ENCODE measurements at places on chromosomes 13 and 19. TPM values are rescaled to one million over a fixed set of nuclear protein-coding genes. Genes with fewer than 3 reads are reported as not detected.
A peak's percentile ranks its signal among the peaks of the same experiment; 100 is the strongest.

DNA sequence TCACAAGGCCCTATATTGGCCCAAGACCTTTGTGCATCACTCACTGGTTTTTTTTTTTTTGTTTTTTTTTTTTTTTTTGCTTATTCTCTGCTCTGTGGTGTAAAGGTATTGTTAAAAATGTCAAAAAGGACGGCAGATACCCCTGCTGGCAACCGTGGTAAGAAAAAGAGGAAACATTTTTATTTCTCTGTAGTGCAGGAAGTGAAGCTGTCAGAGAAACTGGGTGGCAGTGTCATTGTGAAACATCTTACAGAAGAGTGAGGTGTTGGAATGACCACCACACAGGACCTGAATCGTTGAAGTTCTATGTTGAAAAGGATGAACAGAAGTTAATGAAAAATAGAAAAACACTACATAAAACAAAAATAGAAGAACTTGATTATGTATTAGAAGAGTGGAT, 346.4 kb downstream of the FGF9 start:
- H3K4me3 ChIP-seq: no peak overlapping the region
- peaks cover 11% of the 10 kb centered on the region for H3K4me1 ChIP-seq
- no peaks in the 10 kb centered on the region for H3K36me3 ChIP-seq
- H3K27ac ChIP-seq: no peak overlapping the region

- DNase-seq: peak; percentile 85
- H3K36me3 ChIP-seq: peaks cover 44% of the 10 kb centered on the region
- no peaks in the 10 kb centered on the region for H3K27me3 ChIP-seq
- peaks cover 12% of the 10 kb centered on the region for H3K4me1 ChIP-seq
- no peak overlapping the region for H3K27ac ChIP-seq
These were observed 16.6 kb downstream of the DDX39A start for GRCh38 chr19:14402332-14403144.

GRCh38 chr13:54373211-54373610, 1344.6 kb downstream of the OLFM4 start:
- H3K36me3 ChIP-seq: no peaks in the 10 kb centered on the region
- H3K27me3 ChIP-seq: no peaks in the 10 kb centered on the region
- no peak overlapping the region for H3K27ac ChIP-seq
- no peak overlapping the region for H3K4me3 ChIP-seq
- no peaks in the 10 kb centered on the region for H3K4me1 ChIP-seq
- no peak for DNase-seq

- H3K27me3 ChIP-seq: no peaks in the 10 kb centered on the region
- H3K27ac ChIP-seq: no peak overlapping the region
- H3K4me1 ChIP-seq: no peaks in the 10 kb centered on the region
- DNase-seq: no peak
- H3K36me3 ChIP-seq: no peaks in the 10 kb centered on the region
These were observed 801.9 kb upstream of the SLITRK1 start for GRCh38 chr13:84684048-84684662.

DNA sequence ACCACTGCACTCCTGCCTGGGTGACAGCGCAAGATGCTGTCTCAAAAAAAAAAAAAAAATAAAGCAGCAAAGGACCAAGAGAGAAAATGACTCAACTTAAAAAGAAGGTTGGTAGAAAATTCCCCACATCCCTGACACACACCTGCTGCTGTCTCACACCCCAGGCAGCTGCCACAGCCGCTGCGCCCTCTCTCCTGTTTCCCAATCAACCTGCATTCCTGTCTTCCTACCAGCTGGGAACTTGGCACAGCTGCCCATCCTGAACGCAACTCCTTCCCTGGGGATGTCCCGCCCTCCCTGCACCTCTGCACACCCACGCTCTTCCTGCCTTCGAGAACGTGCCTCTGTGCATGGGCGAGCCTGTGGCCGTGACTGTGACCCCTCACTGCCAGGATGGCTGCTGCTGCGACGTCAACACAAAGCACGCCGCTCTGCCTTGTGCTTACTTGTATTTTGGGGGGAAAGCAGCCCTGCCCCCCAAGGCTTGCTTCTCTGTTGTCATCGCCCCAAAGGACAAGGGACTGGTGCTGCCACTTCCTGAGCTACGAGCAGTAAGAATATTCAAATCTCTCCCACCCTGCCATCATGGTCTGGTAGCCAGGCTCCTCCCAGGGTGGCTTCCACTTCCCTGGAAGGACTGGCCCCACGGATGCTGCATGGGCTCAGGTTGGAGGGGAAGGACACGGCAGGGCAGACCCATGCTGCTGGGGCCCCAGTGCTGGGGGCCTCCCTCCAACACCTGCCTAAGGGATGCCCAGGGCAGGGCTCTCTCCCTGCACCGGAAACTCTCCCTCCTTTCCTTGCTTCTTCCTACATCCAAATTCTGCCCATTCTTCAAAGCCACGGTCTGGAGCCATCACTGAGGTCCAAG, 20.7 kb downstream of the SH3GL1 start:
- H3K4me3 ChIP-seq: peak overlapping the region; percentile 1
- DNase-seq: peak; percentile 74
- peak overlapping the region; percentile 93 for H3K27ac ChIP-seq
- H3K27me3 ChIP-seq: no peaks in the 10 kb centered on the region

DNA sequence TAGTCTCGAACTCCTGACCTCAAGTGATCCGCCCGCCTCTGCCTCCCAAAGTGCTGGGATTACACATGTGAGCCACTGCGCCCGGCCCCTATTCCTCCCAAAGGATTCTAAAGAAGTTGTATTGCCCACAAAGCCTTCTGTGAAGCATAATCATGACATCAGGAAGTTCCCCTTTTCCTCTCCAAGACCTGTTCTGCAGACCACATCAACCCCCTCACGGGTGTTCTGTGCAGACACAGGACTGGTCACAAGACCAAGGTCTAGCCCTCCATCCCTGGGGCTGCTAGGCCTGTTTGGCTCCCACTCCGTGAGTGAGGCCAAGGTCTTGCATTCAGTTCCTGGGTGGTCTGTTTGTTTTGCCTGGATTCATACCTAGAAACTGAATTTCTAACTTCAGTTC, 178.1 kb downstream of the FLT1 start:
- no peak overlapping the region for H3K27ac ChIP-seq
- no peaks in the 10 kb centered on the region for H3K36me3 ChIP-seq
- H3K27me3 ChIP-seq: no peaks in the 10 kb centered on the region
- no peaks in the 10 kb centered on the region for H3K4me1 ChIP-seq

DNA sequence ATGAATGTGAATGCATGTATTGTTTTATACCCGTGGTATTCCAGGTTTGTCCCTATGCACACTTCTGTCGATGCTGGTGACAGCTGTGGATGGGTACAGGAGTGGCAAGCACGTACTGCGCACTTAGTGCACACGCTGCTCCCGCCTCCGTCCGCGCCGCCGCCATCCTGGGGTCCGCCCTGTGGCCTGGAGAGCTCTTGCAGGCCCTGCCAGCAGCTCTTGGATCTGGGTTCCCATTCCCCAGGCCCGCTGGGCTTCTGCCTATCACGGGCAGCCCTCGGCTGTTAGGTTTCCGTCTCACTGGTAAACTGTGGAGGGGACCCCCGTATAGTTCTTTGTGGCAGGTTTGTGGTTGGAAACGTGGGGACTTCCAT, 4.0 kb downstream of the GNA11 start:
- peaks cover 79% of the 10 kb centered on the region for H3K4me1 ChIP-seq
- H3K27me3 ChIP-seq: no peaks in the 10 kb centered on the region
- no peak for DNase-seq

DNA sequence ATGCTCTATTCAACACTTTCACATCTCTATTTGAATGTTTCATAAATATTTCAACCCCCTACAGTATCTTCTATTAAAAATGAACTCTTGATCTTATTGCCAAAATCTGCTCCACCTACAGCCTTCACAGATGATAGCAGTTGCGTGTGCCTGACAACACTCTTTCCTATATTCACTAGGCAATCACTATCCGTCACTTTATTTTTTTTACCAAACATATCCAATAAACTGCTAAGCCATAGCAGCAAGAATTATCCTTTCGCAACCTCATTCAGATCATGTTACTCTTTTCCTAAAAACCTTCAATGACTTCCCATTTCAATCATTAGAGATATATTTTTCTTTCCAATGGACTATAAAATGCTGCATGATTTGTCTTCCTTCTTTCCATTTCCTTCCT, 629.8 kb upstream of the PCDH9 start:
- no peaks in the 10 kb centered on the region for H3K36me3 ChIP-seq
- H3K27me3 ChIP-seq: no peaks in the 10 kb centered on the region
- H3K4me1 ChIP-seq: no peaks in the 10 kb centered on the region
- no peak overlapping the region for H3K4me3 ChIP-seq
- H3K27ac ChIP-seq: no peak overlapping the region
- DNase-seq: no peak

GRCh38 chr13:72886272-72887067, 104.5 kb downstream of the PIBF1 start:
- H3K36me3 ChIP-seq: no peaks in the 10 kb centered on the region
- no peaks in the 10 kb centered on the region for H3K27me3 ChIP-seq
- no peak overlapping the region for H3K4me3 ChIP-seq
- H3K27ac ChIP-seq: no peak overlapping the region
- DNase-seq: no peak

GRCh38 chr13:45103449-45103848, 16.9 kb upstream of the GTF2F2 start:
- no peaks in the 10 kb centered on the region for H3K36me3 ChIP-seq
- H3K4me3 ChIP-seq: no peak overlapping the region
- no peaks in the 10 kb centered on the region for H3K27me3 ChIP-seq
- no peak for DNase-seq
- no peak overlapping the region for H3K27ac ChIP-seq

DNA sequence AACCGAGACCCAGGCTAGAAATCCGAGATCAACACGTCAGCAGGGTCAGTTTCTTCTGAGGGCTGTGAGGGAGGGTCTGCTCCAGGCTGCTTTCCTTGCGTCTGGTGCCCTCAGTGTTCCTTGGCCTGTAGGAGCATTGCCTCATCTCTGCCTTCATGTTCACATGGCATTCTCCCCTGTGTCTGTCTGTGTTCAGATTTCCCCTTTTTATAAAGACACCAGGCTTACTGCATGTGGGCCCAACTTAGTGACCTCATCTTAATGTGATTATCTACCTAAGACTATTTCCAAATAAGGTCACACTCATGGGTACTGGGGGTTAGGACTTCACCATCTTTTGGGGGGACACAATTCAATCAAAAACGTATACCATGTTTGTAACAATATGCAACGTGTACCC, 57.2 kb upstream of the C1QTNF9 start:
- H3K27me3 ChIP-seq: no peaks in the 10 kb centered on the region
- no peaks in the 10 kb centered on the region for H3K4me1 ChIP-seq
- no peak overlapping the region for H3K4me3 ChIP-seq
- H3K36me3 ChIP-seq: peaks cover 5% of the 10 kb centered on the region
- H3K27ac ChIP-seq: no peak overlapping the region

- H3K27me3 ChIP-seq: peaks cover 36% of the 10 kb centered on the region
- no peak for DNase-seq
- no peak overlapping the region for H3K27ac ChIP-seq
- H3K4me1 ChIP-seq: no peaks in the 10 kb centered on the region
These were observed 38.0 kb downstream of the FBN3 start for GRCh38 chr19:8111376-8111775.

DNA sequence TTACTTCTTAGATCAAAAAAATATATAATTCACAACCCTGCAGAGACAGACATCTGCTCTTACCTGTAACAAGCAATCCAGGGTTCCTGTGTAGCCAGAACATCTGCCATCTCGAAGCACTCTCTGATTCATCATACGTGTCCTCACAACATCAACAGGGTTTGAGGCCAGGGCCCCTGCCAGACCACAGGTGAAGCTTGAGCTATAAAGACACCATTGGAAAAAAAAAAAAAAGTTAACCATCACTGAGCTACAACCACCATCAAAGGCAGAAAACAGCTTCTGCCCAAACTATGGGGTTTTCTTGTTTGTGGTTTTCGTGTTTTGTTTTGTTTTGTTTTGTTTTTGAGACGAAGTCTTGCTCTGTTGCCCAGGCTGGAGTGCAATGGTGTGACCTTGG, 19.3 kb downstream of the SLC25A30 start:
- H3K36me3 ChIP-seq: peaks cover 67% of the 10 kb centered on the region
- H3K4me1 ChIP-seq: peaks cover 14% of the 10 kb centered on the region
- H3K27ac ChIP-seq: no peak overlapping the region
- no peaks in the 10 kb centered on the region for H3K27me3 ChIP-seq

DNA sequence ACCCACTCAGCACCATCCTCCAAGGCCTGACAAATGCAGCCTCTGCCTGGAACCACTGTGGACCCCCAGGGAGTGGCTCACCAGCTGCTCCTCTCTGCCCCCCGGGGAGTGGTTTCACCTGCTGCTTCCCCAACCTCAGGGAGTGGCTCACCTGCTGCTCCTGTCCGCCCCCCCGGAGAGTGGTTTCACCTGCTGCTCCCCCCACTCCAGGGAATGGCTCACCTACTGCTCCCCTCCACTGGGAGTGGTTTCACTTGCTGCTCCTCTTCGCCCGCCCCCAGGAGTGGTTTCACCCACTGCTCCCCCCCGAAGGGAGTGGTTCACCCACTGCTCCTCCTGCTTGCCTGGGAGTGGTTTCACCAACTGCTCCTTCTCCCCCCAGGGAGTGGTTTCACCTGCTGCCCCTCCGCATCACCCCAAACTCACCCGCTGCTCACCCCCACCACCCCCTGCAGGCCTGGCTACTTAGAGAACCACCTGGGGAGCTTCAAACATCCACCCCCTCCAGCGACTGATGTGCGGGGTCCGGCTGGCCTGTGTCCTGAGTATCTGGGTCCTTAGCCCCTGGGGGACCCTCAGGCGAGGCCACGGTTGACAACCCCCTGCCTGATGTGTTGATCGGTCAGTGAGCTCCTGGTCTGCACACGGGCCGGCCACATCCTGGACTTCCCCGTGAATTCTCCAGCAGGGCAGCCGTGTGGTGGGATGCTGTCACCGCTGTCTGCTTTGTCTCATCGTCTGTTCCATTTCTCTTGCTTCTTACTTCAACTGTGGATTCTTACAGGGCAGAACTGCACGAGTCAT, 14.6 kb upstream of the TMEM255B start:
- peaks cover 14% of the 10 kb centered on the region for H3K4me1 ChIP-seq
- H3K27me3 ChIP-seq: peaks cover 10% of the 10 kb centered on the region
- no peak overlapping the region for H3K4me3 ChIP-seq
- no peak overlapping the region for H3K27ac ChIP-seq
- no peak for DNase-seq
- H3K36me3 ChIP-seq: no peaks in the 10 kb centered on the region

GRCh38 chr13:40096357-40096901, 441.0 kb downstream of the COG6 start:
- H3K36me3 ChIP-seq: no peaks in the 10 kb centered on the region
- no peaks in the 10 kb centered on the region for H3K27me3 ChIP-seq
- DNase-seq: no peak

- DNase-seq: no peak
- H3K27ac ChIP-seq: no peak overlapping the region
- H3K4me3 ChIP-seq: no peak overlapping the region
- no peaks in the 10 kb centered on the region for H3K36me3 ChIP-seq
- H3K27me3 ChIP-seq: no peaks in the 10 kb centered on the region
These were observed 134.4 kb downstream of the DLEU7 start for GRCh38 chr13:50709058-50709457.

GRCh38 chr13:72121466-72121865, 254.5 kb upstream of the DACH1 start:
- H3K4me3 ChIP-seq: no peak overlapping the region
- no peak overlapping the region for H3K27ac ChIP-seq
- H3K27me3 ChIP-seq: no peaks in the 10 kb centered on the region

Gene ZNF112
- 7.0 TPM for total RNA-seq

Gene CYP2F1
- not detected for total RNA-seq

Gene NOVA2
- 0.97 TPM for total RNA-seq

Gene PSG5
- 0.51 TPM for total RNA-seq

Gene SPTBN4
- total RNA-seq: 0.52 TPM

Gene DCLK1
- 16.5 TPM for total RNA-seq

Gene ERICH6B
- total RNA-seq: not detected

Gene ZFR2
- total RNA-seq: 4.8 TPM
